Psoas muscle (tissue), 8 donors: ENCODE measurements at places on chromosomes 12 and 14.

DNA sequence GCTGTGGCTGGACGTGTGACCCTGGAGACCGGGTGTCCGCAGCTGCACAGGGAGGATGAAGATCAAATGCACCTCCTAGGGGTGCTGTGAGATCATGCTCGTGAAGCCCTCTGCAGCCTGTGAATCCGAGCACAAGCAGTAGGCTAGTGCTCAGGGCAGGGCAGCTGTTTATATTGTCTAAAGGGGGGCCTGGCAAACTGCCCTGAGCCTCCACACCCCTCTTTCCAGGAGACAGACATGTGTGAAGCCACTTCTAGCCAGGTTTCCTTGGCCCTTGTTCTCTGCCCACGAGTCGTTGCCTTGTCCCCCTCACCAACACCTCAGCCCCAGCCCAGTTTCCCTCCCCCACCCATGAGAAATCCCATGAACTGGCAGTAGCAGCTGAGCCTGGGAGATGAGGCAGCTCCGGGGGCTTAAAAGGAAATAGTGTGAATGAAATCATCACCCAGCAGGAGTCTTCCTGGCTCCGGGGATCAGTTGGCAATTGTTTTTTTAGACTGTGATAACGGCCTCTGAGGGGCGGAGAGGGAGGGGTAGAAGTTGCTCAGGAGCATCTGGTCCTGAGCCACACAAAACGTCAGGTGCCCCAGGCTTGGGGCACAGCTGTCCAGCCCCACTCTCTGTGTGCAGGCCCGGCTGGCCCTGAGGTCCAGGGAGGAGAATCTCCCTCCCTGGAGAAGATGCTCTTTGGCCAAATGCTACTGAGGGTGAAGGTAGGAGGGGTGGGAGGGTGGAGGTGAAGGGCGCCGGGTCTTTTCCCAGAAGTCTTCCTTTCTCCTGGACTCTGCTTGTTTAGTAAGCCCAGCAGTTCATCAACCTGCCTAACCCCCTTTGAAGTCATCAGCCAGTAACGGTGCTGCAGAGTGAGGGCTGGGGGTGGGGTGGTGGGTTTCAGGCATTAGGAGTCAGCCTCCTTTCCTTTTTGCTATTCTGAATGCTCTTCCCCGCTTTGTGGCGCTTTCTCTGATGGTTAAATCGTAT lies 4.0 kb downstream of the FGF6 start:
- no peaks in the 10 kb centered on the region for H3K27me3 ChIP-seq
- H3K4me3 ChIP-seq: peak overlapping the region; percentile 3
- H3K27ac ChIP-seq: peak overlapping the region; percentile 86
- DNase-seq: no peak
- H3K36me3 ChIP-seq: no peaks in the 10 kb centered on the region

DNA sequence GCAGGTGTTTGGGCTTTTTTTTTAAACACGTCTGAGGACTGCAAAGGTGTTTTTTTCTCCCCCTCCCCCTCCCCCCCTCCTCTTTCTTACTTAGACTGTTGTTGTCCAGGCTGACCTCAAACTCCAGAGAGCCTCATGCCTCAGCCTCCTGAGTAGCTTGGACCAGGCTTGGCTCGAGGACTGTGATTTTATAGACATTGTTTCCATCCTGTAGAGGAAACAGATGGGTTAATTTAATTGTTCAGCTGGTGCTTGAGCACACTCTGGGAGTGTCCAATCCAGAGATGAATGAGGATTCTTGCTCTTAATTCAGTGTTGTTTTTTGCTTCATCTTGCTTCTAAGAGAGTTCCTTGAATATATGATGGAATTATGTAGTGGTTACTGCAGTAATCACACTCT lies 42.1 kb downstream of the RASSF3 start:
- no peak overlapping the region for H3K27ac ChIP-seq
- H3K4me1 ChIP-seq: peaks cover 3% of the 10 kb centered on the region
- H3K36me3 ChIP-seq: no peaks in the 10 kb centered on the region
- H3K27me3 ChIP-seq: no peaks in the 10 kb centered on the region
- DNase-seq: no peak

GRCh38 chr14:99878563-99878962 lies 85.3 kb downstream of the EML1 start:
- no peaks in the 10 kb centered on the region for H3K27me3 ChIP-seq
- no peaks in the 10 kb centered on the region for H3K36me3 ChIP-seq
- DNase-seq: no peak
- H3K4me1 ChIP-seq: no peaks in the 10 kb centered on the region
- H3K4me3 ChIP-seq: no peak overlapping the region

GRCh38 chr14:58466459-58466858 lies 38.9 kb downstream of the KIAA0586 start:
- H3K36me3 ChIP-seq: peaks cover 2% of the 10 kb centered on the region
- no peak overlapping the region for H3K4me3 ChIP-seq
- no peak overlapping the region for H3K27ac ChIP-seq
- no peaks in the 10 kb centered on the region for H3K4me1 ChIP-seq
- H3K27me3 ChIP-seq: no peaks in the 10 kb centered on the region

- no peak for DNase-seq
- H3K27me3 ChIP-seq: no peaks in the 10 kb centered on the region
- no peak overlapping the region for H3K27ac ChIP-seq
- H3K4me3 ChIP-seq: no peak overlapping the region
- no peaks in the 10 kb centered on the region for H3K36me3 ChIP-seq
Measured at GRCh38 chr14:76927971-76928700, 100.4 kb downstream of the IRF2BPL start.

- H3K4me3 ChIP-seq: no peak overlapping the region
- H3K27me3 ChIP-seq: no peaks in the 10 kb centered on the region
- H3K27ac ChIP-seq: no peak overlapping the region
- no peak for DNase-seq
- no peaks in the 10 kb centered on the region for H3K36me3 ChIP-seq
Measured at GRCh38 chr14:55706893-55707292, 126.9 kb downstream of the KTN1 start.

GRCh38 chr12:51836827-51837173 lies 11.7 kb downstream of the FIGNL2 start:
- H3K36me3 ChIP-seq: no peaks in the 10 kb centered on the region
- peaks cover 17% of the 10 kb centered on the region for H3K27me3 ChIP-seq
- H3K27ac ChIP-seq: no peak overlapping the region
- H3K4me3 ChIP-seq: no peak overlapping the region

- H3K27ac ChIP-seq: peak overlapping the region; percentile 94
- H3K4me3 ChIP-seq: peak overlapping the region; percentile 80
- H3K27me3 ChIP-seq: no peaks in the 10 kb centered on the region
- peaks cover under 1% of the 10 kb centered on the region for H3K36me3 ChIP-seq
Measured at GRCh38 chr12:21941506-21942376, 515 bp upstream of the ABCC9 start.

DNA sequence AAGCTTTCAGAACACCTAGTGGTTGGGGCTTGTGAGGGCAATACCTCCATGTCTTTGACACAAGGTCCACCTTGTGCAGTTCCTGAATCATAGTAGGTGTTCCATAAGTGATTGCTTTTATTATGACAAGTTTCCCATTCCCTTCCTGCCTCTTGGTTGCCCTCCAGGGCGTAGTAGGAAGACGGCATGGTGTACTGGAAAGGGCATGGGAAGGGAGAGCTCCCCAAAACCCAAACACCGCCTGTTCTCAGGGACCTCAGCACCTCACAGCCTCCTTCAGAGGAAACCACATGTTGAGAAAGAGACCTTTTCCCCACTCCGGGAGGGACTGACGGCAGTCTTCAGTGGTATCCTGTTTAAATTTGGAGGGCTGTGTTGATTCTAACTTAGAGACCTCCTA lies 21.1 kb downstream of the EVL start:
- no peak for DNase-seq
- H3K4me1 ChIP-seq: no peaks in the 10 kb centered on the region
- no peak overlapping the region for H3K27ac ChIP-seq
- H3K27me3 ChIP-seq: no peaks in the 10 kb centered on the region

DNA sequence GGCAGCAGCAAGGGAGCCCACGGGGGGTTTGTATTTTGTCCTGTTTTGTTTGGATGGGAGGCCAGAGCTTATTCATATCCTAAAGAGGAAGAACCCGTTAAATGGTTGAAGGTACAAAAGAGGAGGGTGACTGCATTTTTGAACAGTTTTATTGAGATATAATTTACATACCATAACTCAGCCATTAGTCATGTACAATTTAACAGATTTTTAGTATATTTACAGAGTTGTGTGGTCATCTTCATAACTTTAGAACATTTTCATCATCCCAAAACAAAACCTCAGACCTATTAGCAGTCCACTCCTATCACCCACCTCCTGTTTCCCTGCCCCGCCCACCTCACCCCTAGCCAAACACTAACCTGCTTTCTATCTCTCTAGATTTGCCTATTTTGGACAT lies 12.6 kb downstream of the NRDE2 start:
- no peak overlapping the region for H3K4me3 ChIP-seq
- H3K27ac ChIP-seq: no peak overlapping the region
- no peak for DNase-seq
- H3K27me3 ChIP-seq: no peaks in the 10 kb centered on the region

GRCh38 chr12:68334132-68334531 lies 2.0 kb upstream of the MDM1 start:
- H3K27me3 ChIP-seq: no peaks in the 10 kb centered on the region
- H3K27ac ChIP-seq: no peak overlapping the region
- no peaks in the 10 kb centered on the region for H3K36me3 ChIP-seq
- peaks cover 5% of the 10 kb centered on the region for H3K4me1 ChIP-seq

DNA sequence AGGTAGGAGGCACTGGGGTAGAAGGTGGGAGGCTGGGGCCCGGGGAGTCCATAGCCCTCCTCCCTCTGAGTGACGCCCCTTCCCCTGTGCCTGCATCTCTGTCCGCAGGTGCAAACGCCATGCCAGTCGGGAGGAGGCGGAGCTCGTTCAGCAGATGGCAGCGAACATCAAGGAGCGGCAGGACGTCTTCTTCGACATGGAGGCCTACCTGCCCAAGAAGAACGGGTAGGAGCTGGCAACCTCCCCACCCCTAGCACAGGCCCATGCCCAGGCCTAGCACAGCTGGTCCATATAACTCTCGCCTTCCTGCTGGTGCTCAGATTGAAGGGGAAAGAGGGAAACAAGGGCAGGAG lies 35.6 kb downstream of the TMEM120B start:
- DNase-seq: no peak
- H3K36me3 ChIP-seq: peaks cover 32% of the 10 kb centered on the region
- H3K4me3 ChIP-seq: no peak overlapping the region

DNA sequence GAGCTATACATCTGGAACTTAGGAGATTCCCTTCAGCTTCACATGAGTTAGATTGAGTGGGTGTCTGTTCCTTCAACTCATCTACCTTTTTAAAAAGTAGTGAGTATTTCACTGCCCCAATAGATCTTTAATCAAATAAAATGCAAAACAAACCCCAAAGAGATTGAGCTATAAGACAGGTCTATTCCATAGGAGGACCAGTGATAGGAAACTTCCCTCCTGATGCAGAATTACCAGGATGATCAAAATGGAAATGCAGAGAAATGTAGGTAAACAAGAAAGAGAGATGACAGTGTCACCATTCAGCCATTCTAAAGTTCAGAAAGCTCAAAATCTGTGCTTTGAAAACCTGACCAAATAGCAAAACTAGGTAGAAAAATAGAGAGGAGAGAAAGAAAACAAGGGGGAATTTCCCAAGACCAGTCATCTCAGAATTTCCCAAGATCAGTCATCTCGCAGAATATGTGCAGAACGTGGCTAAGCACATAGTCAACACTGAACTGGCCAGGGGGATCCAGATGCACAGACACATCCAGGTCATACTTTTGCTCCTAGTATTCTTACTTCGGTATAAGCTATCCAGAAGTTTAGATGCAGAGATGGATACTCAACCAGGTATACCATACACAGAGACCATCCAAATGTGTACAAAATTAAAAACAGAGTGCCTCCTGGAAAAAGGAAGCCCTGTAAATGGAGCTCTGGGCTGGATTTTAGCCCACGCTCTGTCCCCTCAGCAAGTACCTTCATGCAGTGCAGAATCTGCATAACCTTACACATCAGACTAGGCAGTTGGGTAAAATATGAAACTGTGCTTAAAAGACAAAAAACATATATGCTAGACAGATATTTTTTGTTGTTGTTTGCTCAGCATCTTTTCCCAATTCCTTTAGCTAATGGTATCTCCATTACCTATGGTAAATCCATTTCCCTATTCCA lies 27.4 kb downstream of the SLC41A2 start:
- no peaks in the 10 kb centered on the region for H3K27me3 ChIP-seq
- no peaks in the 10 kb centered on the region for H3K36me3 ChIP-seq
- DNase-seq: no peak
- H3K4me3 ChIP-seq: no peak overlapping the region

- DNase-seq: no peak
- no peak overlapping the region for H3K4me3 ChIP-seq
- H3K27me3 ChIP-seq: peaks cover 1% of the 10 kb centered on the region
- H3K36me3 ChIP-seq: no peaks in the 10 kb centered on the region
Measured at GRCh38 chr14:92560106-92560865, 46.7 kb downstream of the RIN3 start.

DNA sequence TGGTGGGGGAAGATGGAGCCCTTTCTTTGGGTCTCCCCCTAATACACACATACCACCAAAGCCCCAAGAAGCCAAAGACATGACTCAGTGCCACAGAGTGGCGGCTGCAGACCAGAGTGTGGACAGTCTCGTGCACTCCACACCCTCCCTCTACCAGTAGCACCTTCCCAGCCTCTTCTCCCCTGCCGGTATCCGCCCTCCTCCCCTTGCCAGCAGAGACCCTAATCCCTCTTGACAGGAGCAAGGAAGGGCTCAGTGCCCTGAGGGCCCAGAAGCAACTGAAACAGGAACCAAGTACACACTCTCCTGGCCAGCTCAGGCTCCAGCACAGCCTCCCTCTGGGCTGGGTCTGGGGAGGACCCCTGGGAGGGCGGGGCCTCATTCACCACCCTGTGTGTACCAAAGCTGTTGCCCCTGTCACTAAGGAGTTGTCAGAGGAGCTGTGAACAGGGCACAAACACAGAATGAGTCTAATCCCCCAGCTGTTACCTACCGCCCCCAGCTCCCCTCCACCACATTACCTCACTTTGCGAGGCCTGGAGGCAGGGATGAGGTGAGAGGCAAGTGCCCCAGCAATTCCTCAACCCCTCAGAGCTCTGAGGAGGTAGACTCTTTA lies 8.2 kb downstream of the SPRYD3 start:
- peak overlapping the region; percentile 25 for H3K27ac ChIP-seq
- H3K27me3 ChIP-seq: no peaks in the 10 kb centered on the region
- DNase-seq: peak; percentile 20
- no peak overlapping the region for H3K4me3 ChIP-seq
- H3K36me3 ChIP-seq: no peaks in the 10 kb centered on the region
- peaks cover 31% of the 10 kb centered on the region for H3K4me1 ChIP-seq

DNA sequence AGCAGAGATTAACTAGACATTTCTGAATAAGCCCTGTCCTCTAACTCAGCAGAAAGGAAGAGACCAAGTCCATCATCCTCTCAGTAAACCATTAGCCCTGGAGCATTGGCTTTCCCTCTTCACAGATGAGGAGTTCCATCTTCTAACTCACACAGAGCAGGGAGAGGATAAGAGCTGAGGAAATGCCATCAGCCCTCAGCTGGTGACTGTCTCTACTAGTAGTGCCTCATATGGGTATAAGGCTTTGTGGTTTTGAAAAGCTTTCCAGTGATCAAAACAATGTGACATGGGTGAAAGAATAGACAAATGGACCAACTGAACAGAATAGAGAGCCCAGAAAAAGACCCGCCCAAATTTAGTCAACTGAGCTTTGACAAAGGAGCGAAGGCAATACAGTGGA lies 197.2 kb upstream of the NUDT4 start:
- no peak overlapping the region for H3K4me3 ChIP-seq
- H3K27me3 ChIP-seq: no peaks in the 10 kb centered on the region
